ENCODE measurements at places on chromosomes 1 and 21.
A peak's percentile ranks its signal among the peaks of the same experiment; 100 is the strongest.

DNA sequence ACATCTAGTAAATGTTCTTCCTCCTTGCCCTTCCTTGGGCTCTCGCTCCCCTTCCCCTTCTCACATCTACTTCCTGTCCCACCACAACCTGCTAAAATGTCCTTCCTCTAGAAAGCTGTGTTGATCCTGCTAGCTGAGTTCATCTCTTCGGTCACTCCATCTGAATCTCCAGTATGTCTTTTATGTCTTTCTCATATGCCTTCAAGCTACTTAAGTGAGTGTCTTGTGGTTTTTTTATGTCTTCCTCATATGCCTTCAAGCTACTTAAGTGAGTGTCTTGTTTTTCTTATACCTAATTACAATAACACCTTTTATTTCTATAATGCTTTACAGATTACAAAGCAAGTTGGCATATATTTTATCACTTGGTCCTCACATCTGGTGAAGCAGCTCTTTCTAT, 33.9 kb downstream of the CSF1 start:
- DNase-seq: no peak

DNA sequence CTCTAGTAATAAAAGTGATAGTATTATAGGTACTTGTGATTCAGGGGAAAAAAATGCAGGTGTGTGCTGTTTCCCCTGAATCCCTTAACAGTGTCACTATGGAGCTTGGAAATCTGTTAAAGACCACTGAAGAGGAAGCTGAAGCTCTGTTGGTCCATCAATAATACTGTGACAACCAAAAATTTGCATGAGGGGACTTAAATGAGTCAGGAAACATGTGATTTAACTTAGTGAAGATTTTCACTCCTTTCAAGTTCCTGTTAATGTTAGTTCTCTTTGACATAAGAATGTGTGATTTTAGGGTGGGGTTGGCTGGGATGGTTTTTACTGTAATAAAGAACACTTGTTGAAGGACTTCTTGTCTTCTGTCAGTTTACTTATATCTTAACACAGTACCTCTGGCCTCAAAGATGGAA, 32.0 kb downstream of the VANGL2 start:
- DNase-seq: no peak

GRCh38 chr1:31657972-31658510, 13.4 kb upstream of the PEF1 start:
- DNase-seq: no peak

GRCh38 chr1:159122005-159122621, 45.5 kb upstream of the AIM2 start:
- peak; percentile 3 for DNase-seq

DNA sequence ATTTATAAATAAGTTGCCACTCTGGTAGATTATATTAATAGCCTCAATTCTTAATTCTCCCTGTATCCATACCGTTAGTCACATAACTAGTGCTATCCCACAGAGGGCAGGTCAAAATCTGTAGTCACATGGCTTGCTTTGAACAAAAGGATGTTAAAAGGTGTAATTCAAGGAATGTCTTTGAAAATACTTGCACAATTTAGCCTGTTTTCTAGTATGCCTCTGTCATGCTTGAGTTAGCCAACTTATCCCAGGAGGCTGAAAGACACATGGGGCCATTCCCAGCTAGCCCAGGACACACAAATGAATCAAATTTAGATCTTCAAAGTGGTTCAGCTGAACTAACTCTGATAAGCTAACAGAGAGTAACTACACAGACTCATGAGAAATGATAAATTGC, 758.5 kb upstream of the NEGR1 start:
- DNase-seq: no peak

- peak; percentile 36 for DNase-seq
Measured at GRCh38 chr1:46413596-46413985, 19.5 kb downstream of the FAAH start.

DNA sequence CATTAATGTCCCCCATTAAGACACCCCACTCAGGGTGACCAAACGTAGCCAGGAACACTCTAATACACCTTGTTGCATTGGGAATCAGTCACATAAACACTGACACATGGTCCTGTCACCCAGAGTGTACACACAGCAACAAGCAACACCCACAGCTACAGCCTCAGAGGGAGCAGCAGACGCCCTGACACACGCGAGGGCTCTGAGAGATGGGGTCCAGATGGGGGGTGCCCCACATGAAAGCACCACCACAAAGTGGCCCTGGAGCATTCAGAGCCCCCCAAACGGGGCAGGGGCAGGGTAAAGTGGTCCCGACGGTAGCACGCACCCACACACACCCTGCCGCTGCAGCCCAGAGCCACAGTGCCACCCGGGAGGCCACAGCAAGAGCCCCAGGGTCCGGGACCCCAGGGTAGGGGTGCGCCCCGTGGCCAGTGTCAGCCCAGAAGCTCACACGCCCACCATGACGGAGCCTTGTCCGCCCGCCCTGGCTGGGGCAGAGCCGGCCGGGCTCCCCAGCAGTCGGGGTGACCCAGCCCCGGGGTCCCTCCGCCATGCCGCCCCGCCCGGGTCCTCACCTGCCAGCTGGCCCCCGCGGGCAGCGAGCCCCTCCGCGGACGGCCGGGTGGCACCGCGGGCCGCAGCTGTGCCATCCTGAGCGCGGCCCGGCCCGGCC, 47.3 kb downstream of the RAP1GAP start:
- DNase-seq: no peak

DNA sequence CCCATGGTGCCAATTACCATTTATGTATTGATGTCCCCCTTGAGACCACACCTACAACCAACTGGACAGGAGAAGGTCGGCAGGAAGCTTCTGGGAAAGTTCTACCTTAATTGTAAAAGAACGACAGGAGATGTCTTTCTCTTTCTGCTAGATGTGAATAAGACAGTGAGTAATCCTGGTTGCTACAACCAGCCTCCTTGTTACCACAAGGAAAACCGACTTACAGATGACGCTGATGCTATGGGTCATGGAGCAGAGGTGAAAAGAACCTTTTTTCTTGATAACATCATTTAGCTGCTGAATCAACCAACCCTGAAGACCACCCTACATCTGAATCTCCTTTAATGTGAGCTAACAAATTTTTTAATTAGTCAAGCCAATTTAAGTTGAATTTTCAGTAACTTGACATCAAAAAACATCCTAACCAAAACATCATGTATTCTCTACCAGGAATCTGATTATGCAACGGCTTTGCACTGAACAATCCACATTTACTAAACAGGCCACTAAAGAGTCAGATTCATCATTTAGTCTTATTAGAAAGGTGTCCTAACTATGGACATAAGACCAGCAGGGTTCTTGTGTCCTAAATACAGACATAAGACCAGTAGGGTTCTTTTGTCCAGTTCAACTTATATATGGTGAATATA, 23.0 kb downstream of the RGS2 start:
- no peak for DNase-seq

GRCh38 chr1:84259376-84259775, 42.1 kb upstream of the SAMD13 start:
- no peak for DNase-seq

DNA sequence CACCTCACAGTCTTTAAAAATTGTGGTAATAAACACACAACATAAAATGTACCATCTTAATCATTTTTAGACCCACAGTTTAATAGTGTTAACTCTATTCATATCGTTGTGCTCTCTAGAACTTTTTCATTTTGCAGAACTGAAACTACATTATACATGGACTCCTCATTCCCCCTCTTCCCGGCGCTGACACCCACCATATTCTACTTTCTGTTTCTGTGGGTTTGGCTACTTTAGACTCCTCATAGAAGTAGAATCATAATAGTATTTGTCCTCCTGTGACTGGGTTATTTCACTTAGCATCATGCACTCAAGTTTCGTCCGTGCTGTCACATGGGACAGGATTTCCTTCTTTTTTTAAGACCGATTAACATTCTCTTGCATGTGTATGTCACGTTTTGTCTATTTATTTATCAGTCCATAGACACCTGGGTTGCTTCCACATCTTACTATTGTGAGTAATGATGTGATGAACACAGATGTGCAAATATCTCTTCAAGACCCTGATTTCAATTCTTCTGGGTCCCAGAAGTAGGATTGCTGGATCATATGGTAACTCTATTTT, 62.9 kb upstream of the TMPRSS2 start:
- DNase-seq: no peak

- DNase-seq: no peak
Measured at GRCh38 chr1:170360601-170361000, 171.4 kb upstream of the GORAB start.

DNA sequence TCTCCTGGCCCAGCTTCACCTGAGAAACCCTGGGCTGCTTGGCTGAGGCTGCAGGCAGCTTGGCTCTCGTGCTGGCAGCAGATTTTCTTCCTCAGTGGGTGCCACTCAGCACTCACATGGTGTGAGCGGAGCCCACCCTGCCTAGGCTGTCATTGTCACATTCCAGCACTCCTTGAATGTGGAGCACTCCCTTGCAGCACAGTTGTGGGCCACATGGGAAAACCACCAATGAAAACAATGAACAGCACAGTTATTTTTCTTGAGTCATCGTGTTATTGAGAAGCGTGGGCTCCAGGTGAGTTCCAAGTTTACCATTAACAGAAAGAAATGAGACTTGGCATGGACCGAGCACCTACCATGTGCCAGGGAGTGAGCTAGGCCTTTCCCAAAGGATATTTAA, 27.2 kb upstream of the TRIM67 start:
- DNase-seq: no peak

- no peak for DNase-seq
Measured at GRCh38 chr21:45348591-45349327, 56.2 kb upstream of the COL18A1 start.

GRCh38 chr1:179144626-179145025, 62.8 kb downstream of the TOR3A start:
- DNase-seq: no peak

DNA sequence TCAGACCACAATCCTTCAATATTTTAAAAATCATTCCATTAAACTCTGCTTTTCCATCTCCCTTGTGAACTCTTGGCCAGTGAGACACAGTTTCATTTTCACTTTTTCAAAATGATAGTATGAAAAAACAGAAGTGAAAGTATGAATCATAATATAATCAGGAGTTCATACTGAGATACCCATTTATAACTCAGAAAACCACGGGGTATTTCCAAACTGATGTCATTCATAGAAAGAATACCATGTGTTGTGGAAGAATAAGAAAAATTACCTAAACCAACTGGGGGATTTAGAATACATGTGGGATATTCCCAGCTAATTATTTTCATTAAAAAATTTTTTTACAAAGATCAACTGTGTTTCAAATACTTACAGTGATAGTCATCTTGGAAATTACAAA, 149.9 kb downstream of the MRPL39 start:
- no peak for DNase-seq

GRCh38 chr1:192225703-192226102, 67.4 kb downstream of the RGS18 start:
- DNase-seq: no peak

DNA sequence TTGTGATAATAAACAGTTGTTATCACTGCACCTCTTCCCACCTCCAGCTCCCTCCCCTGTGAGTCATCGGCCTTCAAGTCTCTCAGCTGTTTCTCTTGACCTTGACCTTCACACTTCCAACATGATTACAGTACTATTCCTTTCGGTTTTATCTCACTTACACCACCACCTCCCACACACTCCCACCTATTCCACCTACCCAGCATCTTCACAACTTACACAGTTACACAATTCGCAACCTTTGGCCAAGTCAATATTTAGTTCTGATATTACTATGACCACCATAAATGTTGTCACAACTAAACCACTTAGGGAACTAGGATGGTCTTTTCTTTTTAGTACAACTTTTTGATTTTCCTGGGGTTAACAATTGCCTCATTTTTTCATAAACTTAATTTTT, 60.2 kb downstream of the RIPK4 start:
- DNase-seq: no peak

DNA sequence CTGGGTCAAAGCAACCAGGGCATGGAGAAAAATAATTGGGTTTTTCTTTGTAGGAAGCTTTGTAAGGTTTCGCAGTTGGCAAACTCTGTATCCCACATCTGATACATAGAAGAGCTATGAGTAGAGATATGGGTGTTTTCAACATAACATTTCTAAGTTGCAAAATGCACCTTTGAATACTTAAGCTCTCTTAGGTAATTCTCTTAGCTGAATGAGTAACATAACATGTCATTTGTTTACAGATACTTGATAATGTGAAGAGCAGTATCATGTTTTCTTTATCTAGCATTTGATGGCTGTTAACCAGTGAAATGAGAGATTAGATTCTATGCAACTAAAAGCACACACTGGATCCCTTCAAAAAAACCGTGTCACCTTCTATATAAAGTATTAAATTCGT, 21.6 kb downstream of the RAVER2 start:
- DNase-seq: no peak

GRCh38 chr1:36693161-36693525, 210.4 kb upstream of the CSF3R start:
- DNase-seq: no peak

DNA sequence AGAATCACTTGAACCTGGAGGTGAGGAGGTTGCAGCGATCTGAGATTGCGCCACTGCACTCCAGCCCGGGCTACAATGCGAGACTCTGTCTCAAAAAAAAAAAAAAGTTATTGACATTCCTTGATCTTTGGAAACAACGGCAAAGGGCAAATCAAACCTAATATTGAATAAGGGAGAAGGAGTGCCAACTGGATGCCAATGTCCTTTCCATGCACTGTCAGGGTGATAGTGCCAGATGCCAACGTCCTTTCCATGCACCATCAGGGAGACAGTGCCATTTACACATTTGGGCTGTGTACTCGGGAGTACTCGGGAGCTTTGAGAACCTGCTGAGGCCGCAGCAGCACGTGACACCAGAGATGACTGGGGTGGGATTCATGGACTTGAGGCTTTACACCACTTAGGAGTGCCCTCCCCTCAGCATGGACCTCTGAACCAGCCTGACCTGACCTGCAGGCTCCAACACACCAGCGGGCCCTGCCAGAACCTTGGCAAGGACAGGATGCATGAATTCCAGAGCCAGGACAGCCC, 34.5 kb upstream of the SOD1 start:
- DNase-seq: no peak

- DNase-seq: no peak
Measured at GRCh38 chr1:174023440-174023839, 1.3 kb upstream of the RC3H1 start.

DNA sequence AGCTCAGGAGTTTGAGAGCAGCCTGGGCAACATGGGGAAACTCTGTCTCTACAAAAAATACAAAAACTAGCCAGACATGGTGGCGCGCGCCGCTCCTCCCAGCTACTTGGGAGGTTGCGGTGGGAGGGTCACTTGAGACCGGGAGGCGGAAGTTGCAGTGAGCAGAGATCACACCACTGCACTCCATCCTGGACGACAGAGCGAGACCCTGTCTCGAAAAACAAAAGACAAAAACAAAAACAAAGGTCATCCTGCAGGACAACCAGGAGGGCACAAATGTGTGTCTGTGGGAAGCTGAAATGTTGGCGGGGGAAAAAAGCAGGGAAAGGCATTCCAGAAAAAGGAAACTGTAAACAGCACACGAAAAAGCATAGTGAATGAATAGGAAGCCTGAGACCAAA, 104.1 kb upstream of the HNRNPU start:
- DNase-seq: no peak

DNA sequence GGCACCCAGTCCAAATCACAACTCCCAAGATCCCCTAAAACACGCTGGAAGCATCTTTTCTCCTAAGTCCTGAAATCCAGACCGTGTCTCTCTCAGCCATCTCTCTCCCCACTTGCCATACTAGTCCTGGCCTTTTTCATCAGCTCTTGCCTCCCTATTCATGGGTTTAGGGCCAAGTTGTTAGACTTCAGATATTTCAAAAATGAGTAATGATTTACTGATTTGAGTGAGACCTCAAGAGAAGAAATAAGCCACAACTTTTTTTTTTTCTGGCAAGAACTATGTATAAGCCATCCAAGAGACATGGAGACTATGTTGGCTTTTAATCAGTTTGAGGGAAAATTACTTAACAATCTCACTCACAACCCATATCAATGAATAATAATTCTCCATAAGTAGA, 62.5 kb downstream of the TBX15 start:
- no peak for DNase-seq

GRCh38 chr1:52530563-52531144, 22.2 kb downstream of the TUT4 start:
- no peak for DNase-seq
